ENCODE measurements at places on chromosomes 2 and 18.

DNA sequence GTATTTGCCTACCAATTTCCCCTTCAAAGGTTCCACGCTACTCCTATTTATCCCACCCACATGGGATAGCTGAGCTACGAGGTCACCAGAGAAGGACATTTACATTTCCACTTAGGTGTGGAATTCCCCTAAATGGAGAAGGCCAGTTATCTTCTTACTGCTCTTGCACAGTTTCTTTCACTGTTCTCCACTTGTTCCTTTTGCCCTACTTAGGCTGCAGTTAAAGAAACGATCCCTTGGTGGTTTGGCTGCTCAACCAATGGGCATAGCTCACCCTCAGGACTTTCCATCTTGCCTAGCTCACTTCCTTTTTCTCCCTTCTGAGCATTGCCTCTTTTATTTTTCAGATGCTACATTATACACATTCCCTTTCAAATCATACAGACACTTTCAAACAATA lies 11.2 kb upstream of the NABP1 start:
- no peak for DNase-seq

DNA sequence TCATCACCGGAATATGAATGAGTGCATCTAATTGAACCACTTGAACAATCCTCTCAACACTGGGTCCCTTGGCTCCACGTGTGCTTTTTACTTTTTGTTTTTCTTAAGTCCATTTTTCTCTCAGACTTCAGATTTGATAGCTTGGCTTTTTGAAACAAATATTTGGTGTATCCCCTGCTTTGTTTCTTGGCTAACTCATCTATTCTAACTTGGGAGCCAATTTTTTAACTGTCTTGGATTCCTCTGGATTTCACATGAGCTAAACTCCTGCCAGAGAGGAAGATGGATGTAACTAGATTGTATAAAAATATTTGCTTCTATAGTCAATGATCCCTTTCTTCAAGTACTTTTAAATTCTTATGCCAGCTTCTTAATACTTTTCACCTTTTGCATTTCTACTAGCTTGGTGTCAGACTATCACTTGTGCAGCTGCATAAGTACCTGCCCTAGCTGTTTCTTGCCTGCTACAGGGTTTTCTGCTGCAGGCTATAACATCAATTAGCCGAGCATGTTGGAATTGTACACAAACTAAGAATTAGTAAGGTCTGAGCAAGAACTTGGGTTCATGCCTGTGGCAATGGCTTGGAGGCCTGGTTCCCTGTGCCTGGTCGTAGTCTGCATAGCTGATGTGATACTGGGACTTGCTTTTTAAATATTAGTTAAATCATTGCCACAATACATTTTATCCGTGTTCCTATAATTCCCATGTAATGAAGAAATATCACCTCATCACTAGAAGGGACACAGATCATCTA lies 281.5 kb downstream of the EN1 start:
- DNase-seq: no peak

GRCh38 chr2:143802871-143803650 lies 673.8 kb downstream of the ARHGAP15 start:
- DNase-seq: no peak

- no peak for DNase-seq
These were observed 567 bp downstream of the PCYOX1 start for GRCh38 chr2:70258532-70258875.

- no peak for DNase-seq
These were observed 23.7 kb downstream of the MARCHF7 start for GRCh38 chr2:159736048-159736447.

- peak; percentile 34 for DNase-seq
These were observed 11.4 kb downstream of the SNED1 start for GRCh38 chr2:241009601-241010530.

All from activated T-helper 2 cell treated with anti-CD3 and anti-CD28 coated beads, Interferon-gamma antibody, Interleukin-2, Interleukin-4, amounts not matched to agents 10 μg/mL and 5 μg/mL and 100 μg/mL, durations not matched to agents 14 hours and 24 hours and 36 hours (primary cell).